ENCODE measurements at places on chromosomes 1 and 21.

DNA sequence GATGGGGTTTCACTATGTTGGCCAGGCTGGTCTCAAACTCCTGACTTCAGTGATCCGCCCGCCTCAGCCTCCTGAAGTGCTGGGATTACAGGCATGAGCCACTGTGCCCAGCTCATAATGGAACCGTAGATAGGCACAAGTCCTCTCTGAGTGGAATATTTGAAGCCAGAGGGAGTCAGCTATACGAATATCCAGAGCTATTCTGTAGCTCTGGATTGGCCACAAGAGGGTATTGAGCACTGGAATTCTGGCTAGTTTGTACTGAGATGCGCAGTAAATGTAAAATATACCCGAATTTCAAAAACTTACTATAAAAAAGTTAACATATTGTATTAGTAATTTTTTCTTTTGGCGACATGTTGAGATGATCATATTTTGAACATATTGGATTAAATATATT is 851 bp upstream of the VPS13D start:
- no peak for DNase-seq

- no peak for DNase-seq
Measured at GRCh38 chr1:172790245-172790644, 131.3 kb downstream of the FASLG start.

GRCh38 chr1:186456729-186457255 is 4.1 kb downstream of the PDC start:
- no peak for DNase-seq

DNA sequence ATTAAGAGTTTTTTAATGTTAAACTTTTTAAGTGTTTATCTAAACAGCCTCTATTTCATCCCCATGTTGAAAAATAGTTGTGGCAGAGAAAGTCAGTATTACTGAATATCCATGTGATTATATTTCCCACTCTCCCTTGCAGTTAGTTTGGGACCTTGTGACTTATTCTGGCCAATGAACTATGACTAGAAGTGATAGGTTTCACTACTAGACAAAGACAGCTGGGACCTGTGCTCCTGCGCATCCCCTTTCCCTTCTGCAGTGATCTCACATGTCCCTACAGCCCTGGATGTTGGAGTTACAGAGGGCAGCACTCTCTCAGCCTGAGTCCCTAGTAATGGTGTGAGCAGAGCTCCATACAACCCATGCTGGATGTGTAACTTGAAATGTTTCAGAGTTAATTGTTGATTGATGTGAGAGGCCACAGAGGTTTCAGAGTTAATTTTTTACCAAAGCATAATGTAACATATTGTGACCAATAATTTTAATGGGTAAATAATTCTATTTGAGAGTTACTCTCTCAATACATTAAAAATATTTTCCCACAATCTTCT is 18.7 kb upstream of the SAMD13 start:
- no peak for DNase-seq

DNA sequence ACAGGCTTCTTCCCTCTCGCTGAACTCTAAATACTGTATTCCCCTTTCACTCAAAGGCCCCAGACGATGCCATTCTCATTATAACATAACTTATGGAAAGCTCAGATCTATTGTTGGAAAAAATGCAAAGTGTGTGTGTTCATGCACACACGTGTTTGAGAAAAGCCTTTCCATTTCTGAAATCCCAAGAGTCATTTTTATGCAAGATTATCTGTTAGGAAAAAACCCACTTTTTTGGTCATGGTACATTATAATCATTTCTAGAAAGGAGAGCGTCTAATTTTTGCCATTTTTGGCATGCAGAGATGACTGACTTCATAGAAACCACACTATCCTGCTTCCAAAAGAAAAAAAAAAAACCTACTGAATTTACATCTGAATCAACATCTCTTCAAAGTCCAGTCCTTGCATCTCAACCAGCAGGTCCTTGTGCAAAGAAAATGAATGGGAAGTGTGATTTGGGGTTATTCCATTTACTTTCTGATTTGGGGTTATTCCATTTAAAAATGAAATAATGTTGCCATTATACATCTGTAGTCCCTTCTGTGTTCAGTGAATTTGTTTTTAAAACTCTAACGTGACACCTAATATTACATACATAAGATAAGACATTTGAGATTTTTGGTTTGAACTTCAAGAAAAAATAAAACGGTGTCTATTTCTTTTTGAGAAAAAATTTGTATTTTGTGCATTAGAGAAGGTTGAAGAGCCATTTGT is 150.3 kb downstream of the DHRS3 start:
- DNase-seq: no peak

DNA sequence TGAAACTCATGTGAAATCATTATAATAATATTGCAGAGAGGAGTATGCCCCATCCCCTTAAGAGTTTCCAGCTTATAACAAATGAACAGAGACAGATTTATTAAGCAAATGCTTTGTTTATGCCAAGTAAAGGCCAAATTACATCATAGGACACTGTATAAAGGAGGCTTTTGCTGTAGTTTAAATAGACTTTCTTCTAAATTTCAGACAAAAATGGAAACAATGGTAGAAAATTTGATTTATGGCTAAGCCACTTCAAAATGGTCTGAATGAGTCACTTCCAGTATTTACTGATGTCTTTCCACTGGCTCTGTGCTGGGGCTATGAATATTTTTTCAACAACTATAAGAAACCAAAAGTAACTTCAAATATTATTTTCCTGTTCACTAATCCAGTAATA is 81.1 kb upstream of the ST6GALNAC5 start:
- DNase-seq: no peak

GRCh38 chr1:47213230-47213963 is 18.6 kb downstream of the TAL1 start:
- DNase-seq: no peak

- DNase-seq: no peak
Measured at GRCh38 chr21:26840912-26841311, 4.3 kb downstream of the ADAMTS1 start.

- peak; percentile 20 for DNase-seq
Measured at GRCh38 chr1:241775021-241775420, 73.0 kb upstream of the EXO1 start.

- DNase-seq: no peak
Measured at GRCh38 chr1:32864375-32865019, 6.2 kb downstream of the FNDC5 start.

- DNase-seq: no peak
Measured at GRCh38 chr1:59880735-59881134, 45.8 kb downstream of the CYP2J2 start.

DNA sequence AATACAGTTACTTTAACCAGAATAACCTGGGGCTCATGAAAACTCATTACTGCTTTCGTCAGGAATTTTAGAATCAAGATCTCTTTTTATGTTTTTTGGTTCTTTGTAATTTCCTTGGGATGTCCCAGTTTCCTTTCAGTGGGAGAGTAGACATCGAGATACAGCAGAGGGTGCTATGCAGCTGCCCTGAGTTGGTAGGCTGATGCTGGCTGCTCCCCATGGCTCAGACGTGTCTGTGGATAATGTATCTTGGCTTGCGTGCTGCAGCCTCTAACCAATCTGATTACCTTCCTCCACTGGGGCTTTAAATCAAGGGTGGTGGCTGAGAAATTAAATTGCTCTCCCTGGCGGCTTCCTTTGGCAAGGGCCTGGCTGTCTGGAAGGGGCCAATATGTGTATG is 253.7 kb downstream of the CACNA1E start:
- DNase-seq: no peak

DNA sequence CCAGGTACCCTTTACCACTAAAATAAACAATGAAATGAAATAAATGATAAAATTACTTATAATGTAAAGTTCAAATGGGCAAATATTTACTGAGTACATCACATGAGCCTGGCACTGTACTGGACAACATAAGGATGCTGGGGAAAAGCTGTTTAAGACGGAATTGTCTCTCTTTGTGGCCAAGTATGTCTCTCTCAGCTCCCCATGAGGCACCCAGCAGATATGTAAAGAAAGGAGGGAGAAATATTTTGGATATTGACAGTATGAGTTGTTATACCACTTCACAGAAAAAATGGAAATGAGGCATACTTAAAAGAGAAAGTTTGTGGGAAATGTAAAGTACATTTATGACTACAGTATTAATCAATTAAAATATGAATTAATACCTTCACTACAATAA is 1.0 kb upstream of the TNFSF4 start:
- DNase-seq: no peak

- DNase-seq: no peak
Measured at GRCh38 chr1:178066908-178067614, 26.8 kb upstream of the RASAL2 start.

- DNase-seq: no peak
Measured at GRCh38 chr1:65658122-65658521, 134.6 kb upstream of the PDE4B start.

GRCh38 chr1:234608911-234609690 is 877 bp downstream of the IRF2BP2 start:
- DNase-seq: no peak

DNA sequence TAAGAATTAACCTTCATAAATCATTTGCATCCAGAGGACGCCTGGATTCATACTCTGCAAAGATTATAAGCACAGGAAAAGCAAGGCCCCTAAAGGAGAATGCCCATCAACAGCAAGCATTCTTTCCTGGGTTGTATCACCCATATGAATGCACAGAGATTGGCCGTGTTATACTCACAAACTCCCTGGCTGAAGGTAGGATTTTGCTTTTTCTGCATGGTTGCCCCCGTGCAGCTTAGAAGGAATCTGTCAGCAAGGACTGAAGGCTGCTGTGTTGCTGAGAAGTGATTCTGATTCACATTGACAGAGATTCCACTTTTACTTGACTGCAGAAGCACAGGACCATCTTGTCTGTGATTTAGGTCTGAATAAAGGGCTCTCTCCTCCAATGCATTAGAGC is 283.0 kb downstream of the LRRIQ3 start:
- DNase-seq: no peak

- DNase-seq: no peak
Measured at GRCh38 chr1:43832255-43832654, 101.3 kb upstream of the ARTN start.

DNA sequence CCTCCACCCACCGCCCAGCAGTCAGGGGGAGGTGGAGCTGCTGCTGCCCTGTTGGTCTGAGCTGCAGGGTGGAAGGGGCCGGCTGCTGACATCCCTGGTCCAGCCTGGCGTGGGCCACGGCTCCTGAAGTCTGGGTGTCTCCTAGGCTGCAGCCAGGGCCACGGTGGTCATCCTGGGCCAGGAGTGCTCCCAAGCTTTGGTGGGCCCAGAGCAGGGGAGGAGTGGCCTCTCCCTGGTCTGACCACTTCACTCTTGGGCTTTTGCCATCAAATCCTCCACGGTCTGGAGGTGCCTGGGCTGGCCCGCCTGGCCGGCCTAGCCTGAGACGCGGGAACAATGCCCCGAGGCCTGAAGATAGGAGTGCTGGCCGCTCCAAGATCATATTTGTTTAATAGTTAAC is 5.8 kb downstream of the PRDM16 start:
- no peak for DNase-seq

- peak; percentile 50 for DNase-seq
Measured at GRCh38 chr1:235783148-235783776, 83.4 kb downstream of the LYST start.

- DNase-seq: no peak
Measured at GRCh38 chr1:3391711-3392110, 62.8 kb upstream of the ARHGEF16 start.

DNA sequence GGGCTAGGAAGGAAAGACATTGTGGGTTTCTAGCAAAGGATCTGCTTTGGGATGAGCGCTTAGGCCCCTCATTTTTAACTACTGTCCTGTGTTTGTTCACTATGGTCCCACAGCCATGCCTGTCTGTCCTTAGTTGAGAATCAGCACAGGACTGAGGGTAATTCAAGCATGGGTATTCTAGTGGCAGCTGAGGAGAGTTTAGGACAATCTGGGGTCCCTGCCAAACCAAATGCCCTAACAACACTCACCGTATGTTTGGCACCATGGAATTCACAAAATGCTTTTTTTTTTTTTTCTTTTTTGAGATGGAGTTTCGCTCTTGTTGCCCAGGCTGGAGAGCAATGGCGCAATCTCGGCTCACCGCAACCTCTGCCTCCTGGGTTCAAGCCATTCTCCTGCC is 10.4 kb downstream of the ARHGEF11 start:
- no peak for DNase-seq

DNA sequence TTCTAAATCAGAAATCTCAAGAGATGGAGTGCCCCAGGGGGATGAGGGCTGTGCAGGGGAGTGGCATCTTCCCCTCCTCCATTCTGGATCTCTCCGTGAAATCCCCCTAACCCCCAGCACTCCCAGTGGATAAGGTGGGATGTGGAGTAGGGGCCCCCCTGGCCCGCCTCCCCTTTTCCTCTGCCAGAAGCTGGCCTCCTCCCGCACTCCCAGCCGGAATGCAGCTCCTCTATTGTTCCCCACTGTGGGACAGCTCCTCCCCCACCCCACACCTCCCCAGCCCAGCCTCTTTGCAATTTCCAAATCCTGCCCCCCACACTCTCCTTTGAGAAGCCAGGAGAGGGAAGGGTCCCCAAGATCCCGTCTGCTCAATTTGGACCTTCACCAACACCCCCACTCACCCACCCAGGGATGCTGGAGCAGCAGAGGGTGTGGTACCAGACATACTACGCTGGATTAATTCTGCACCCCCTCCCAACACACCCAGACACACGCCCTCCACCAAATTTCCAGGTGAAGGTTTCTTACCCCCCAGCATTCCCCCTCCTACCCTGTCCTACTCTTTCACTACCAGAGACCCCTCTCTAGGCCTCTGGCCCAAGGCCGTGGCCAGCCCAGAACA is 1.9 kb downstream of the MEX3A start:
- no peak for DNase-seq

- DNase-seq: no peak
Measured at GRCh38 chr1:92663775-92664174, 121.1 kb downstream of the EVI5 start.

DNA sequence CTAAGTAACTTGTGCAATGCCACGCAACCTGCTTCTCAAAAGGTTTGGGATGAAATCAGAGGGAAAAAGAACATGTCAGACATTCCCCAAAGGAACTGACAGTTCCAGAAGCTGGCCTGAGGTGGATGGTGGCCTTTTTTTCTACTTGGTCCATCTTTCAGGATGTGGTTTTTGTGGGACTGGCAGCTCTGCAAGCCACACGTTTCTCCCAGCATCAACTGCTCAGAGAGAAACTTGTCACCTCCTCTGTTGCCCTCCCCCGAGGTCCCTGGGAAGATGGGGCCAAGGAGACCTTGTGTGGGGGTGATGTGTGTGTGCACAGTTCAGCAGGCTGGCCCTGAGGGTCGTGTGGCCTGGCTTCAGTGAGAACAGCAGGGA is 2.5 kb upstream of the DHRS3 start:
- DNase-seq: no peak

DNA sequence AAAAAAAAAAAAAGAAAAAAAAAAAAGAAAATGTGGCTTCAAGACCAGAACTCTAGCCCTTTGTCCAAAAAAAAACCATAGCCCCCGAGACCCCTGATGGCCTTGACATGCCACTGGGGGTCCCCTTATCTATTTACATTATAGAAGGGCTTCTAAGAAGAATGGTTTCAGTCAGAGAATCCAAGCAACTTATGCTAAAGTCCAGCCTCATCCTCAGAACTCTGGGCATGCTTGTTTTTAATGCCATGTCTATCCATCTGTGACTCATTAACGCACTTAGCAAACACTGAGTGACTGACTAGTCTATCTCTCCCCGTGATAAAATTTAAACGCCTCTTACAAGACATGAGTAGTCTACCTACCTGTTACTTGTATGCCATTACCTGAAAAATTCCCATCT is 29.3 kb downstream of the ERG start:
- DNase-seq: peak; percentile 61

- DNase-seq: no peak
Measured at GRCh38 chr1:29744684-29745490, 508.6 kb downstream of the PTPRU start.
